Iris pigment epithelial cell (primary cell): ENCODE measurements at places on chromosomes 7 and 10.
A peak's percentile ranks its signal among the peaks of the same experiment; 100 is the strongest.

GRCh38 chr7:135238112-135238744 lies 4.6 kb downstream of the STRA8 start:
- no peak for DNase-seq

DNA sequence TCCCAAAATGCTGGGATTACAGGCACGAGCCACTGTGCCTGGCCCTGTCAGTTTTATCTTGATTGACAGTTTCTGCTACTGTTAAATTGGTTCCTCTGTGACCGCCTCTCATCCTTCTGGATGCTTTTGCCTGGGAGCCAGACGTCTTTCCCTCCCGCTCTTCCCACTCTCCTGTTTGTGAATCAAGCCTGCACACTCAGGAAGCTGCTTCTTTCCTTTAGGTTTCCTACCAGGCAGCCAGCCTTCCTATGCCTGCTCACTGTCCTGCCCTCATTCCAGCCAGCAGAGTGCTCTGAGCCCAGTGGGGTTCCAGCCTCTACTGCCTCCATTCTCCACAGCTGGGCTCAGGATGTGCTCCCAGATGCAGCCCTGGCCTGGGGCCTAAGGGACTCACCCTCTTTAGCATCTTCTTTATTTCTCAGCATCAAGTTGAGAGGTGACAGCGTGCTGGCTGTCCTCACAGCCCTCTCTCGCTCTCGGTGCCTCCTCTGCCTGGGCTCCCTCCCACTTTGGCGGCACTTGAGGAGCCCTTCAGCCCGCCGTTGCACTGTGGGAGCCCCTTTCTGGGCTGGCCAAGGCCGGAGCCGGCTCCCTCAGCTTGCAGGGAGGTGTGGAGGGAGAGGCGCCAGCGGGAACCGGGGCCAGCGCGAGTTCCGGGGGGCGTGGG lies 5.1 kb downstream of the SH2D4B start:
- DNase-seq: no peak

DNA sequence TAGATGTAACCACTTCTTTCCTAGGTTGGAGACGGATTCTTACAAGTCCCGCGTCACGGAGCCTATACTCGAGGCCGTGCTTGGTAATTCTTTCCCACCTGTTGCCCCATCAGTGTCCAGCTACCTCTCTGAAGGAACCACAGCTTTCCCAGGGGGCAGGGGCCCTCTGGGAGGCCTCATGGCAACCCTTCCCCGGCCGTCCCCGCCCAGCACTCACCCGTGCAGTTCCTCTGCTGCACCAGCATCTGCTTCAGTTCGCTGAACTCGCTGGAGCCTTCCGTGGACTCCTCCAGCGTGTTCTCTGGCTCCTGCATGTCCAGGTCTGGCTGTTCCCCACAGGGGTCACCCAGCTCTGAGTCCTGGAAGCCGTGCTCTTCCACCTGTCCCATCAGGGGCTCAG lies 24.5 kb downstream of the ZNF777 start:
- DNase-seq: no peak

- peak; percentile 85 for DNase-seq
Measured at GRCh38 chr7:137820677-137821420, 25.9 kb downstream of the DGKI start.

DNA sequence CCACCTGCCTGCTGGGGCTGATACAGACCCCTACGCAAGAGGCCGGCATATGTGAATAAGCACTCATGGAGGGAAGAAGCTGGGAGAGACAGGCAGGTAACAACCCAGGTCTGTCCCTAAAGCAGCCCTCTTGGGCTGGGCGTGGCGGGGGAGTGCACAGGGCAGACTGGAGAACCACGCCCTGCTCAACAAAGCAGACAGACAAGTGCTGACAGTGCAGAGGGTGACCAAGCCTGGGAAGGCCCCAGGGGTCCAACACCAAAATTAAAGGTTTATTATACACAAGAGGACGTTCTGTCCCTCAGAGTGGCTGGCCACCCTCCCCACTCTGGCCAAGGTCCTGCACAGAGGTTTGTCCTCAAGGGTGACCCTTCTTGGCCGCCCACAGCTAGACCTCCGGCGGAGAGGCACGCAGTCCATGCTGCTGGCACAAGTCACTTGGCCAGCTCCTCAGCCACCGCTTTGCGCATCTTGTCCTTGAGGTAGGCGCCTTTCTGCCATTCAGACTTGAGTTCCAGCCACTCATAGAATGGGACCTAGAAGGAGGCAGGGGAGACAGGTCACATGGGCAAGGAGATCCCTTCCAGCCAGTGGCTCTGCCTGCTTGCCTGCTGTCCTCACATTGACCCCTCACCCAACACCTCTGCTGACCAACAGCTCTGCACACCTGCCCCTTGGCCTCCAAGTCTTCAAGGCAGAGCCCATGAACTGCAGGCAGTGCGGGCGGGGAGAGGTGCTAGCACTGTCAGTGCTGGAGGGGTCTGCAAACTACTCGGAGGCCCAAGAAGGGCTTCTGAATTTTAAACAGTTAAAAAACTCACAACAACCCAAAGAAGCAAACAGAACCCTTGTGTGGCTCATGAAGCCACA lies 11.4 kb upstream of the NACAD start:
- no peak for DNase-seq

DNA sequence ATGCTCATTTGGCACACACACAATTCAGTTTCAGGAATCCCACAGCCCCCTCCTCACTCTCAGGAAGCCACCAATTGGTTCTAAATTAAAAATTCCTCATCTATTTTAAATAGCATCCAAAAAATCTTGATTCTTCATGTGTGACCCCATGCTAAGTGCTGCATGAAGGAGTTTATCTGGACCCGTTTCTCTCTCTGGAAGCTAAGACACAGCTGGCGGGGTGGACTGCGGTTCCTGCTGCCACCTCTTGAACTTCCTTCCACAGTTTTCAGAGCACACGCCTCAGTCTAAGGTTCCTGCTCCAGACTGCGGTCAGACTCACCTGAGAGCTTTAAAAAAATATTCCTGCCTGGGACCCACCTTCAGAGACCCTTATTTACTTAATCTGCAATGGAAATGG lies 34.5 kb downstream of the LYZL1 start:
- DNase-seq: no peak

GRCh38 chr7:50791938-50792341 lies 9.2 kb upstream of the GRB10 start:
- peak; percentile 76 for DNase-seq

- DNase-seq: no peak
Measured at GRCh38 chr7:76187272-76187671, 14.4 kb upstream of the SRRM3 start.

GRCh38 chr7:128867842-128868623 lies 5.4 kb downstream of the ATP6V1F start:
- DNase-seq: peak; percentile 49

GRCh38 chr7:45884136-45884535 lies 4.2 kb upstream of the IGFBP1 start:
- no peak for DNase-seq

GRCh38 chr7:27254625-27255024 lies 12.0 kb downstream of the EVX1 start:
- no peak for DNase-seq

DNA sequence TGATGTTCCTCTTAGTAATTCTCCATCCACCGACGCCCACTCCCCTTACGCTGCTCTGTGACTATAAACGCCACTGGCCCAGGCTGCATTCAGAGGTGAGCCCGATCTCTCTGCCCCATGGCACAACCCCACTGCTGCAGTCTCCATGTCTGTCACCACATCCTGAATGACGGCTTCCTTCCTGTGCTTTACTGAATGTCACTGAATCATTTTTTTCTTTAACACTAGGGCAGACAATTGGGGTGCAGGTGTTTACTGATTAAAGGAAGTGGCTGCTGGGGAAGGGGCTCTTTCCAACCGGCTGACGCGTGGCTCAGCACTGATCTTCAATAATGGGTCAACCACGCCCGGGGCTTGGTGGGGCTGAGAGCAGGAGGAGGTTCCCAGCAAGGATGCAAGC lies 208.3 kb downstream of the USP6NL start:
- no peak for DNase-seq

- no peak for DNase-seq
Measured at GRCh38 chr10:75166623-75166972, 44.0 kb upstream of the VDAC2 start.

GRCh38 chr10:69492091-69492745 lies 41.0 kb downstream of the TSPAN15 start:
- no peak for DNase-seq

GRCh38 chr7:15508258-15508657 lies 53.6 kb downstream of the AGMO start:
- peak; percentile 26 for DNase-seq

DNA sequence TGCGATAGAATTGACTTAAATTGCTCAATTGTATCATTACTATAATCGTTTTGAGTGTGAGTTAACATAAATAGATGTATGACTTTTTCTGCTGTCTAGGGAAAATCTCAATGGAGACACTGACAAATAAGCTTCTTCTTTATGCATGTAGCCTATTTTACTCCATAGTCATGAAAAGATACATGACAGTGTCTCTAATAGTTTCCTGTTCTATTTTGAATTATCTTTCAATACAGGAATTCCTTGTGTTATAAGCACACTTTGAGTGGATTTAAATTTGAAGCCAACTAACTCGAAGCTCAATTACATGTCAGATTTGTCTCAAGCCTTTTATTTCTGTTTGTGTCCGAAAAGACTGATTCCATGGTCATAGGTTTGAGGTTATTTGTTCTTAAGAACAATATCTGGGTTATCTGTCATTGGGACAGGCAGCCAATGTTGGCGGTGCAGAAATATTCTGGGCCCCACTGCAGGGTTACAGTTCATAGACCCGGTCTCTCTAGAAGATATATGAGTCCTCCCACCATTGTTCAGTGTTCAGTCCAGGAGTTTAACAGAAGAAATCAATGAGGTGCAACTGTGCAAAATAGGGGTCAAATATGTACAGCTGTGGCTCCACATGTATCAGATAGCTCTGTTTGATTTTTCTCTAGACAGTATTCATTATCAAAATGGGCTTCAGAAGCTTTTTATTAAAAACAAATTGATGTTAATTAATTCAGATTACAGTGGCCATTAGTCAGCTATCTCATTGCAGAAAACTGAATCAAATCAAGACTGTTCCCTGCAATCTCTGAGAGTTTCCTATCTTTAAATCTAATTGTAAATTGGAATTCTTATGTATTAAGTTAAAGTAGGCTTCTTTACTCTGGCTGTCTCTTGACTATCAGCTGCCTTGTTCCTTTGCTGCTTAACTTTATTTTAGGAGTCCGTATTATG lies 1238.8 kb downstream of the NXPH1 start:
- DNase-seq: no peak

- DNase-seq: no peak
Measured at GRCh38 chr10:132545659-132546367, 8.2 kb downstream of the INPP5A start.

- no peak for DNase-seq
Measured at GRCh38 chr7:151380199-151381097, 29.4 kb downstream of the WDR86 start.

GRCh38 chr10:27433976-27434375 lies 70.1 kb upstream of the RAB18 start:
- DNase-seq: no peak

DNA sequence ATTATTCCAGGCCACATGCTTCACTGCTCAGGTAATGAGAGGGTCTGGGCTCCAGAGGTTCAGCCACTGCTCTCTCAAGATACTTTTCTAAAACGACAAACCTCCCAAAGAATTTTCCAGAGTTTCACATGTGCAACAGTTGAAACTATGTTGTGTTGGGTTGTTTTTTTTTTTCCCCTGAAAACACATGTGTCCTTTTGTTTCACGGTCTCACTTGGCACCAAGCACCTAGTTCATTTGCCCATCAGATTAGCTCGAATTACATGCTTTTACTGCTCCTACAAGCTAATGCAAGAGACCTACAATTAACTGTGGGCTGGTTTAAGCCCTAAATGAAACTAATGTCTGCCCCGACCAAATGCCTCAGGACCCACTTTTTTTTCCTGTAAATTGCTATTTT lies 313.3 kb downstream of the FGFR2 start:
- DNase-seq: no peak

GRCh38 chr10:3848775-3849635 lies 64.0 kb upstream of the KLF6 start:
- DNase-seq: peak; percentile 87

GRCh38 chr7:48887500-48887899 lies 36.8 kb upstream of the CDC14C start:
- DNase-seq: peak; percentile 8
